ENCODE measurements at places on chromosomes 16 and 17.

GRCh38 chr16:46885960-46886763 is 2.0 kb downstream of the GPT2 start:
- DNase-seq, result peak; percentile 25

DNA sequence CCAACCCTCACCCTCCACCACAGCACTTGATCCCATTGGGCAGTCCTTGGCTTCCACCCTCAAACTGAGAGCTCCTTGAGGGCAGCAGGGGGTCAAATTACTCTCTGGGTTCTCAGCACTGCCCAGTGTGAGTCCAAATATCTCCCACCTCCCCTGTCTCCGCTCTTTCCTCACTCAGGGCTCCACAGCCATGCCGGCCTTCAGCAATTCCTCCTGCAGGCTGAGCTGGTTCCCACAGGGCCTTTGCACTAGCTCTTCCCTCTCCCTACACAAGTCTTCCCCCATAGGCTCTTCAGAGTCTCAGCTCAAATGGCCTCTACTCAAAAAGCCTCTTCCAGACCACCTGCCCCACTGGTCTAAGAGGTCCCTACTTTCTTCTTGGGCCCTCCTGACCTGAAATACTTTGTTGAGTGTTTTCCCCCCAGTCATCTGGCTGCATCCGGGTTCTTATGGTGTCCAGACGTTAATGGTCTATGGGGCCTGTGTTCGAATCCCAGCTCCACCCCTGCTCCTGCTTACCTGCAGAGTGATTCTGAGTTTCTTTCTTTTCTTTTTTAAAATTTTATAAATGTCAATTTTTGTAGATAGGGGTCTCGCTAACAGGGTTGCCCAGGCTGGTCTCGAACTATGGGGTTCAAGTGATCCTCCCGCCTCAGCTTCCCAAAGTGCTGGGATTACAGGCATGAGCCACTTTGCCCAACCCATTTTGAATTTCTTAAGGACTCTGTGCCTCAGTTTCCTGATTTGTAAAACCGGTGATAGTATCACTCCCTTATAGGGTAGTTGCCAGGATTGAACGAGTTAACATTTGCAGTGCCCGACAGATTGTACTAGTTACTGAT is 973 bp upstream of the IL4R start:
- no peak for DNase-seq

DNA sequence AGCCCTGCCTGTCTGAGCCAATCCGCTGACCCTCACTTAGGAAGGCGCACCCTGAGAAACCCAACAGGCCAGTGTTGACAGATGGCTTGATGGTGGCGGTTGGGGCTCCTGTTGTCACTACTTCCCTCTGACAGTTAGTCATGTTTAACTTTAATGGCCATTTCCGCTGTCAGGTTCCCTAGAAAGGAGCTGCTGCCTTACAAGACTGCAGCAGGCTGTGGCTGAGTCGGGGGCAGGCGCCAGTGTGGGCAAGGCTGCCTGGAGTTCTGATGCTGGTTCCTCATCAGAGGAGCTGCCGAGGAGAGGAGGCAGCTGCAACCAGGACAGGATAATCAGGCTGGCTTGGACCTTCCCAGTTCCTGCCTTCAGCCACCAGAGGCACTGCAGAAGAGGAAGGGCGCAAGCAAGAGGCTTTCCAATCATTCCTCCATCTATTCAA is 223.2 kb upstream of the DYNLRB2 start:
- DNase-seq, result no peak

DNA sequence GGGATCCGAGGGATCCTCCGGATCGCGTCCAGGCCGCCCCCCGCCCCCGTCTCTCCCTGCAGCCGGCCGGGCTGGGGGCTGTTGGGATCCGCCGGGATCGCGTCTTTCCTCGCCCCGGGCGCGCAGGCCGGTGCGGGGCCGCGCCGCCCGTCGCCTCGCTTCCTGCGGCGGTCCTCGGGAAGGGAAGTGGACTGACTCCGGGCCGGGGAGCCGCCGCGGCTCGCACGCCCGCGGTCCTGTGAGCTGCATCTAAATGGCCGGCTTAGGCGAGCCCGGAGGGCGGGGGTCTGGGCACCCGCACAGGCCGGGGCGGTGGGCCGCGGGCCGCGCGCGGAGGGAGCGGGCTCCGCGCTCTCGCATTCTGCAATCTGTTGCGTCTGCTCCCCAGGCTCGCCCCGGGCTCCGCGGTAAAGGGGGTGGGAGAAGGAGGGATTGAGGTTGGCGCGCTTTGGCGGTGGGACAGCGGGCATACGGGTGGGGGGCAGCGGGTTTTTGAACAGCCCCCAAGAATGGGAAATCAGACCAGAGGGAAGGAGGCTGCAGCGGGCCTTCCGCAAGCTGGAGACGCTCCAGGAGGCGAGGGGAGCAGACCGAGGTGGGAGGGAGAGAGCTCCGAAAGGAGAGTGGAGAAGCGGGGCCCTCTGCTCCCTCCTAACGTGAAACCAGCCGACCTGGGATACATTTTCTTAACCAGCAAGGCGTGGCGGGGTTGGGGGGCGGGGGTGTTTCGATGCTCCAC is 2.2 kb downstream of the TMEM132E start:
- DNase-seq, result peak; percentile 70

DNA sequence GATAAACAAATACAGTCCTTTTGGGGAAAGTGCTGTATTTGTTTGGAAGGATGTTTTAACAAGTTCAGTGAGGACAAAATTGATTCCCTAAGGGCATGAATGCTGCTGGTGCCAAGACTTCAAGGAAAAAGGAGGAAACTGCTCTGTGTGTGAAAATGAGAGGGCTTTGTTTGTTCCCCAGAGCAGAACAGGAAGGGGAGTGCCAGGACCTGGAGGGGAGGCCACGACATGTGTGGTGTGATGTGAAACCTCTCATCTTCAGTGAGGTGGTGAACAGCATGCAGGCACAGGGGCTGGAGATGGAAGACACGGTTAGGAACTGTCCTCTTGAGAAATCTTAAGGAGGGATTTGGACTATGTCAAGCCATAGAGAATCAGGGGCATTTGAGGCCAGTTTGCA is 46.6 kb upstream of the GRIN2A start:
- no peak for DNase-seq

DNA sequence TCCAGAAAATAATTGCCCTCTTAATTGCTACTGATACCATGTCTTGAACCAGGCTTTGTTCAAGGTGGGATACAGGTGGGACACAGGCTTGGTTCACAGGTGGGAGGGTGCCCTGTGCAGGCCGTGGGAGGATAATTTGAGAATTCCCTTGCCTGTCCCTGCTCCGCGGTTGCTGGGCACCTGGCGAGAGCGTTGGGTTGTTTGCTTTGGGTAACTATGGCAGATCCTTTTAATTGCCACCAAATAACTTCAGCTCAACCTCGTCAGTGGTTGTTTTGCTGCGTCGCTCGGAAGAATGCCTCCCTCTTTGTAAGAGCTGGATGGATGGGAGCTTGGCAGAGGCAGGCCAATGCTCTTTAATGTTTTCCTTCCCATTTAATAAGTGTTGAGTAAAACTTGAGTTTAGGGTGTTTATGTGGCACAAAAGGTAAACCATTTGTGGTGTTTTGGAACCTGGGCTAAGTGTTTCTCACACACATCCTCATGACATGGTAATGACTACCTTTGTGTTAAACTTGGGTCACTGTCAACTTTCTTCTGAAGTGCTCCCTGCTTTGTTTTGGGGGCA is 202.5 kb downstream of the MSI2 start:
- DNase-seq, result no peak

- DNase-seq, result no peak
Observed at GRCh38 chr16:79366635-79367034, 233.9 kb downstream of the MAF start.

- peak; percentile 56 for DNase-seq
Observed at GRCh38 chr16:85463672-85464382, 149.3 kb upstream of the GSE1 start.

- DNase-seq, result no peak
Observed at GRCh38 chr16:48203974-48204824, 39.9 kb upstream of the LONP2 start.

DNA sequence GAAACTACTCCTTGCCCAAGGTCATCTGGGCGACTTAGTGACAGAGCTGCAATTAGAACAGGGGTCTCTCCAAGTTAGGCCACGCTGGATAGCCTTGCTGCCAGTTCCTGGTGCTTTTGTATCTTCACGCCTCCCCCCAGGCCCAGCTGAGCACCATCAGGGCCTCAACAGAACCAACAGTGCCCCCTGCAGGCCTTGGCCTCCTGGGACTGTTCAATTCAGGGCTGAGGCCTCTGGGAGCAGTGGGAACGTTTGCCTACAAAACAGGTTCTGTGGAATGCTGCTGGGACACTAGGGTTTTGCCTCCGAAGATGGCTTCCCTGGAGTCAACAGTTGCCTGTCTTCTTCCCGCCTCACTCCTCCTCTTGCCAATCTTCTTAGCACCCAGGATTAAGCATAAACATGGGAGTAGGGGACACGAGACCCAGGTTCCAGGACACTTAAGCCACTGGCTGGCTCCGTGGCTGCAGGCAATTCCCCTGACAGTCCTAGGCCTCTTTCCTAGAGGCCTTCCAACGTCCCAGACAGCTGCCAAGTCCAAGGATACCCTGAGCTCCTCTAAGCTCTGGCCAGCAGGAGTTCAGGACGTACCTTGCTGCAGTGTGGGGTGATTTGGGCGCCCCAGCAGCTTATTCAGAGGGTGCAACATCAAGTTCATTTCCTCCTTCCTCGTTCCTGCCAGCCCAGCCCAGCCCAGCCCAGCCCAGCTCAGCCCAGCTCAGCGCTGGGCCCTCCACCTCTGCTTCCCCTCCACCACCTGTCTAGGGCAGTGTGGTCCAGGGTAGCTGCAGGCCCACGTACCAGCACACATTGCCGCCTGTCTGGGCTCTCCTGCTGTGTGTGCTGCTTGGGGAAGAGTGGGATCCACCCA is 246.6 kb upstream of the RPL38 start:
- DNase-seq, result peak; percentile 70

- no peak for DNase-seq
Observed at GRCh38 chr16:66588981-66589713, 9.9 kb downstream of the CMTM2 start.

GRCh38 chr17:40260528-40260927 is 27.2 kb upstream of the CDC6 start:
- no peak for DNase-seq

DNA sequence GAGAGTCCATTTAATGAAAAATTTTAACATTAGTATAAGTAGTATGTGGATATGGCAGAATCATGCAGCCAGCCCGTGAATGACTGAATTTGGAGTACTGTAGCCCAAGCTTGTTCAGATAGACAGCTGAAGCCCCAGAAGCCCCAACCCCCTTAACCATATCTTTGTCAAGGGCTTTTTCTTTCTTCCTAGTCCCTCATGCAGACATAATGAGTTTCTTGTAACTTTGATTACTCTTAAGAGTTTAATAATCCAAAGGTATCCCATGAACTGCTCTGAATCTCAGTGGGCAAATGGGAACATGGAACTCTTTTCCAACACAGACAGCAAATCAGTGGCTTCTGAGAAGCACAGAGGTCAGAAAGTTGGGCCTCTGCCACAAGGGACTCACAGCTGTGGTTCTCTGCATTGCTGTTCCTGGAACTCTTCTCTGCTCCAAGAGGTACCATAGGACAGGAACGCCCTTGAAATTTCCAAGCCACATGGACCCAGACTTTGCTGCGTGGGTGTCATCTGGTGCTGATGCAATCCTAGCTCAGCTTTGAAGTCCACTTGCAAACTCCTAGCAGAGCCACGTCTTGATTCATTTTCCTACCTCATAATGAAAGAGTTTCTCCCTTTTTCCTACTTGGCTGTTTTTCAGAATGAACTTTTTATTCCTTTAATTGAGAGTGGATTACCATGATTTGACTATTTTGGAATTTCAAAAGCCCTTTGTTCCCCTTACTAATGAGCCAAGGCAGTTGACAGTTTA is 18.1 kb downstream of the LYRM1 start:
- DNase-seq, result no peak

GRCh38 chr17:40950176-40950575 is 12.7 kb upstream of the KRT23 start:
- DNase-seq, result no peak

- peak; percentile 91 for DNase-seq
Observed at GRCh38 chr17:67528751-67529436, 151.8 kb downstream of the PITPNC1 start.

GRCh38 chr16:74721716-74722115 is 21.1 kb upstream of the MLKL start:
- DNase-seq, result no peak

DNA sequence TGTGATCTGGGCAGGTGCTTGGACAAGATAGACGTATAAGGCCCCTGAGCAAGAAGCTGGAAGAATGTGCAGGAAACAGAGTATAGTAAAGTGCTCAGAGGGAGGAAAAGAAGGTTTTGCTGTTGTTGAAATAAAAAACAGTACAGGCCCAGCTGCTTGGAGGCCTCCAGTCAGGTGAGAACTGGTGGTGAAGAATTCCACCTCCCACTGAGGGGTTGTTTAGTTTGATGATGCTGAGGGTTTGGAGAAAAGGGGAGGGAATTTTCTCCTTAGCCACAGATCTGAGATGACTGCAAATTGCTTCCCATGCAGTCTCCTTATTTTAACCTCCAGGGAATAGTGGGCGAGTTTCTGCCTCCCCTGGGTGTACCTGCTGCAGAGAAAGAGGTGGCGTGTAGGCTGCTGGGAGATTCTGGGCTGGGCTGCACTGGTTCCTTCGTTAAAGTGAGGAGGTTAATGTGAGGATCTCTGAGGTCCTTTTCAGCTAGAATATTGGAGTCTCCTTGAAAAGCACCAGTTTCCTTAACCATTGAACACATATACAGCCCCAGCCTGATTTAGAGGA is 25.8 kb downstream of the SMPD3 start:
- DNase-seq, result no peak

GRCh38 chr17:62720126-62720850 is 87.8 kb downstream of the MARCHF10 start:
- no peak for DNase-seq

- no peak for DNase-seq
Observed at GRCh38 chr17:51050291-51051033, 70.2 kb downstream of the SPAG9 start.

DNA sequence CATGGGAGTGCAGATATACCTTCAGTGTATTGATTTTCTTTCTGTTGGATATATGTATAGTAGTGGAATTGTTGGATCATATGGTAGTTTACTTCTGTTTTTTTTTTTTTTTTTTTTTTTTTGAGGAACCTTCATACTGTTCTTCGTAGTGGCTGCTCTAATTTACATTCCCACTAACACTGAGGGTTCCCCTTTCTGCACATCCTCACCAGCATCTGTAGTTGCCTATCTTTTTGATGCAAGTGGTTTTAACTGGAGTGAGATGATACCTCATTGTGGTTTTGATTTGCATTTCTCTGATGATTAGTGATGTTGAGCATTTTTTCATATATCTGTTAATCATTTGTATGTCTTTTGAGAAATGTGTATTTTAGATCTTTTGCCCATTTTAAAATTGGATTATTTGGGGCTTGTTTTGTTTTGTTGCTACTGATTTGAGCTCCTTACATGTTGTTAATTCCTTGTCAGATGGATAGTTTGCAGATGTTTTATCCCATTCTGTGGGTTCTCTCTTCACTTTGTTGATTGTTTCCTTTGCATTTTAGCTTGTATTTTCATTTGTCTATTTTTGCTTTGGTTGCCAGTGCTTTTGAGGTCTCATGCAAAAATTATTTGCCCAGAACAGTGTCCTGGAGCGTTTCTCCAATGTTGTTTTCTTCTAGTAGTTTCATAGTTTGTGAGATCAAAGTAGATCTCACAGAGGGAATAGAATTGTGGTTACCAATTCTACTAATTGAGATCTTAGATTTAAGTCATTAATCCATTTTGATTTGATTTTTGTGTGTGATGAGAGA is 25.0 kb upstream of the BCAS3 start:
- DNase-seq, result no peak

Data from retina (tissue), 1 donor.